ENCODE measurements at places on chromosomes 7 and 10.

- DNase-seq: no peak
Observed at GRCh38 chr7:822692-823276, 9.5 kb upstream of the SUN1 start.

DNA sequence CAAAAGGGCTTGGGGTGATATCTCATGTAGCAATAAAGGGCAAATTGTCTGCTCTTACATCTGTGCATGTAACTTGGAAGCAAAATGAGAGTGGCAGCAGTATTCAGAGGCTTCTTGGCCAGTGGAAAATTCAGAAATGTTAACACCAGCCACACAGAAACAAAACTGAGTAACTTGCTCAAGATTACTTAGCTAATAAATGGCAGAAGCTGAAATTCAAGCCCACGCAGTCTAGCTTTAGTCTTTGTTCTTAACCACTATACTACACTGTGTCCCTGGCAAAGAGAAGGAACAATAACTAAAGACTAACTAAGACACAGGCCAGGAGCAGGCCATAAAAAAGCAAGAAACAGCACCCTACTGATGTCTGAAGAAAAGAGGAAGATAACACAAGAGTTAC is 185.9 kb upstream of the ASAH2 start:
- DNase-seq: no peak

DNA sequence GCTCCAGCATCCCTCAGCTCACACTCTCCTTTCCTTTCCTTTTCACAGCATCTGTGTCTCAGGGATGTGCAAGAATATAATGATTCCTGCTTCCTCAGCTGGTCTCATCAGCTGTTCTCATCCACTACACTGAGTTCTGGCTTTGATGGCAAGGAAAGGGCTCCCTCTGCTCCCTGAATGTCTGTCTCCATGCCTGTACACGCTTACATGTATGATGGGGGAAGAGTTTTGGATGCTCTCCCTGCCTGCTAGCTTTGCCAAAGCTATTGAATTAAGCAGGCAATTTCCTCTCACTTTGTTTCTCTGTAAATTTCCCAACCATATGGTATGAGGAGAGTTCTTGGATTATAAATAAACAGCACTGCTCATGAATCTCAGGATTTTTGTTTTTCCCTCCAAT is 254.5 kb downstream of the SORCS3 start:
- no peak for DNase-seq

GRCh38 chr7:37425498-37425897 is 23.2 kb downstream of the ELMO1 start:
- no peak for DNase-seq
